ENCODE measurements at places on chromosomes 1 and 21.
A peak's percentile ranks its signal among the peaks of the same experiment; 100 is the strongest.

- DNase-seq = peak; percentile 60
Measured at GRCh38 chr1:178532392-178532791, 19.5 kb downstream of the TEX35 start.

GRCh38 chr1:178493301-178493741, 3.4 kb downstream of the CLEC20A start:
- no peak for DNase-seq

- no peak for DNase-seq
Measured at GRCh38 chr1:248825573-248825908, 174 bp downstream of the SH3BP5L start.

DNA sequence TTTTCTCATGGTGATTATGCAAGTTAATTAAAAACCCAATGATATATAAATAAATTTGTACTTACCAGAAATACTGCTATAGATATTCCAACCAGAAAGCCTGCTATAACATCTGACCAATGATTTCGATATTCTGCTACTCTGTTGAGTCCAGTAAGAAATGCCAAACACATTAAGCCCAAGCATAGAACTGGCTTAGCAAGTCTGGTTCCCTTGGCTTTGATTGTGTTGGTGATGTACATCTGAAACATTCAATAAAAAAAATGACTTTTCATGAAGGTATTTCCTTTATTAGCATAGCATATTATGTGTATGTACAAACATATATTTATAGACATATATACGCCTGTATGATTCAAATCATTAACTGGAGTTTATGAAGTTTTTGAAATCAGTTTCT, 82.8 kb downstream of the PLPPR5 start:
- no peak for DNase-seq

- no peak for DNase-seq
Measured at GRCh38 chr1:20499105-20499504, 8.8 kb downstream of the MUL1 start.

DNA sequence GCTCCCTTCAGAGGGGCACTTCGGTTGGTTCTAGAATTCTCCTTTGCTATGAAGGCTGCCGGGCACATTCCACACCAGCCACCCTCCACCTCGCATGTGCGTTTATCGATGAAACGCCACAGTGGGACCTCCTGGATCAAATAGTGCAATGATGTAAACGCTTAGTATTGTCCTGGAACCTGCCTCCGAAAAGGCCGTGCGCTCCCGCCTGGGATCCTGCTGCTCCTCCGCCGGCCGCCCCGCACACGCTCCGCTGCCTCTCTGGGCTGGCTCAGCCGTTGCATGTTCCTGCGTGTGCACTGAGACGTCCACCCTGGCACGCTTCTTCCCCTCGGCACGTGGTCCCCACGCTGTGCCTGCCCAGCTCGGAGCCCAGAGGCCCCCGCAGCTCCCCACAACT, 4.0 kb upstream of the TNFRSF14 start:
- no peak for DNase-seq

GRCh38 chr1:90835661-90836344, 118.7 kb upstream of the BARHL2 start:
- no peak for DNase-seq

GRCh38 chr1:40901886-40902852, 40.0 kb upstream of the CITED4 start:
- no peak for DNase-seq

- DNase-seq = no peak
Measured at GRCh38 chr1:50422946-50423669, at the start of gene DMRTA2. Gene DMRTA2, minus strand, starts transcription at chr1:50423443. Its CDS starts 1,907 bp downstream, at chr1:50421536.

- no peak for DNase-seq
Measured at GRCh38 chr1:175070818-175071217, 3.2 kb downstream of the TNN start.

GRCh38 chr1:155858800-155859233, 550 bp upstream of the SYT11 start:
- DNase-seq = no peak

GRCh38 chr21:28771790-28772501, 220.7 kb downstream of the LTN1 start:
- no peak for DNase-seq

GRCh38 chr1:205374210-205375078, 17.7 kb upstream of the KLHDC8A start:
- no peak for DNase-seq

GRCh38 chr1:105730701-105731100, 1325.8 kb upstream of the PRMT6 start:
- DNase-seq = no peak

DNA sequence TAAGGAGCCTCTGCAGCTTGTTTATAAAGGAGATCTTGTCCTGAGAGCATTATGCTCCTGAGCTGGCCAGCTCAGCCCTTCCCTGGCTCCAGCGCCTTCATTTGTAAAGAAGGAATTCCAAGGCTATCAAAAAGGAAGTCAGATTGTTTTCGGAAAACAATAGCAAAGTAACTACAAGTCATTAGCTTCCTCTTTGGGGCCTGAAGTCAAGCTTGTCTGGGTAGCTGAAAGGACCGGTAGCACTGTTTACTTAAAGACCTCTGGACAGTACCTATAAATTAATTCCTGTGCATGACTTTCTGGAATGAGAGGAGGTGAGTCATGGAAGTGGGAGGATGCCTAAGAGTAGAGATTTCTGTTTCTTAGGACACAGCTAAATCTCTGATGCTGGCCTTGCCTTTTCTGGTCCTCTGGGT, 20.7 kb upstream of the GJA5 start:
- DNase-seq = no peak

DNA sequence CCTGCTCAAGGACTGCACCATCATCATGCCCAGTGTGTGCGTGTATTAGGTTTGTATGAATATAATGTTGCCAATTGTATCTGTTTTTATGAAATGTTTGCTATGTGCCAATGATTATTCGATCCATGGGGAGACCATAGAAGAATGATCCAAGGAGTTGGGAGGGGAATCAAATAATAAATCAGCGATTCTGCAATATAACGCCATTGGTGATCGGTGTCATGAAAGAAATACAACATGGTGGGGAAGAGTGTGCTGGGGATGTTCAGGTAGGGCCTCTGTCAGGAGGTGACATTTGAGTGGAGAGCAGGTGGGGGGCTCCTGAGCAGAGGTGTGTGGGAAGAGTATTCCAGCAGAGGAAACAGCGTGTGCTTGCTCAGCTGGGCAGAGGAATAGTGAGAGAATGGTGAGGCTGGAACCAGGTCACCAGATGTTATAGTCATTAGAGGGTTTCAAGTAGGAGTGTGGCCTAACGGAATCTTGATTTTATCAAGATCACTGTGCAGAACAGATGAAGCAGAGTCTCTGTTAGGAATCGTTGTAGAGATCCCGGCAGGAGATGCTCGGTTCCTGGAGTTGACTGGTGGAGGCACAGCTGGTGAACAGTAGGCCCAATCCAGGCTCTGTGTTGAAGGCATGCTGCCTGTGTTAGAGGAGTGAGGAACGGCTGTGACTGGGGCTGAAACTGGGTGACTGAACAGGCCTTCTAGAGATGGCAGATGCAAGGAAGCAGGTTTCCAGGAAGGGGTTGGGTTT, 2.9 kb upstream of the ZNF496 start:
- DNase-seq = no peak

DNA sequence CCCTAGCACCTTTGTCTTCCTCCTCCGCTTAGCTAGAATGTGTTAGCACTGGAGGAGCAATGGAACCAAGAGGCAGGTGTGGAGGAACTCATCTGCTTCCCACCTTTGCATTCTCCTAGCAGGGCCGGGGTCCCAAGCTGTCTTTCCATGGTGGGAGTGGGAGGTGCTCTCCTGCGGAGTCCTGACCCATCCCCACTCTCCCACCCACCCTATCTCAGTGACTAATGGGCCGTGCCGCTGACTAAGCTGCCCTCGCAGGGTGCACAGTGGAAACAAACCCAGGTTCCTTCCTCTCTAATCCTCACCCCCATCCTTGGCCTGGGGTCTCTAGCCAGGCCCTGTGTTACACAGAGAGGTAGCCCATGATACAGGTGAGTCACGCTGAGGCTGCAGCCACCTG, 177.5 kb downstream of the HIVEP3 start:
- no peak for DNase-seq

DNA sequence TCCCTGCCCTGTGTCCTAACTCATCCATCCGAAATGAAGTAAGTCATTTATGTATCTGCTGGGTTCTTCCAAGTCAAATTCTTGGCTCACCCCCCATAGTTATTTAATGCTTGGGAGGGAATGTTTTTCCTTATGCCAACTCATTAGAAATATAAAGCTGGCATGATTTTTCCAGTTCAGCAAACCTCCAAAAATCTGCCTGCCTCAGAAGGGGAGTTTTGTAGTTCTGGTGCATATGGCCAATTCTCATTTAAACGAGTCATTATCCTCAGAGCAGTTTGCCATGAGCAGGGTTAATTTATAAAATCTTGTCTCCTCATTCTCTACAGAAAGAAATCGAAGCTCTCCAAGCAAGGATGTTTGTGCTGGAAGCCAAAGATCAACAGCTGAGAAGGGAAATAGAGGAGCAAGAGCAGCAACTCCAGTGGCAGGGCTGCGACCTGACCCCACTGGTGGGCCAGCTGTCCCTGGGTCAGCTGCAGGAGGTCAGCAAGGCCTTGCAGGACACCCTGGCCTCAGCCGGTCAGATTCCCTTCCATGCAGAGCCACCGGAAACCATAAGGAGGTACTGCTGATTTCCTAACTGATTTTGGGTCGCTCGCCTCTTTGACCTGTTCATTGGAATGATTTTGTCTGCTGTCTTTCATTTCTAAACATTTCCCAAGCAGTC, 144.1 kb downstream of the DISC1 start:
- no peak for DNase-seq

DNA sequence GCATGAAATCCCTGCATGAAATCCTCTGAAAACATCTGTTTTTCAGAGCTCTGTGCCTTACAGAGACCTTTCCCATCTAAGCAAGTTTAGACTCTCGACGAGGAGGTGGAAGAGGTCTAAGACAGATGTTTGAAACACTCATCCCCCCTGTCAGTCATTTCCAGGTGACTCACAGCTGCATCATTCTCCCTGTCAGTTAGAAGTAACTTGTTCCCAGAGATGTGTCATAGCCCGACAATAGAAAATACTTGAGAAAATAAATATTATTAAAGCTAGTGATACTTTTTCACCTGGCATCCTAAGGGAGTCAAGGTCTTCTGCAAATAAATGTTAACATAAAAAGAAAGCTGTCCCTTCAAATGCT, 41.6 kb upstream of the SEC16B start:
- DNase-seq = no peak

DNA sequence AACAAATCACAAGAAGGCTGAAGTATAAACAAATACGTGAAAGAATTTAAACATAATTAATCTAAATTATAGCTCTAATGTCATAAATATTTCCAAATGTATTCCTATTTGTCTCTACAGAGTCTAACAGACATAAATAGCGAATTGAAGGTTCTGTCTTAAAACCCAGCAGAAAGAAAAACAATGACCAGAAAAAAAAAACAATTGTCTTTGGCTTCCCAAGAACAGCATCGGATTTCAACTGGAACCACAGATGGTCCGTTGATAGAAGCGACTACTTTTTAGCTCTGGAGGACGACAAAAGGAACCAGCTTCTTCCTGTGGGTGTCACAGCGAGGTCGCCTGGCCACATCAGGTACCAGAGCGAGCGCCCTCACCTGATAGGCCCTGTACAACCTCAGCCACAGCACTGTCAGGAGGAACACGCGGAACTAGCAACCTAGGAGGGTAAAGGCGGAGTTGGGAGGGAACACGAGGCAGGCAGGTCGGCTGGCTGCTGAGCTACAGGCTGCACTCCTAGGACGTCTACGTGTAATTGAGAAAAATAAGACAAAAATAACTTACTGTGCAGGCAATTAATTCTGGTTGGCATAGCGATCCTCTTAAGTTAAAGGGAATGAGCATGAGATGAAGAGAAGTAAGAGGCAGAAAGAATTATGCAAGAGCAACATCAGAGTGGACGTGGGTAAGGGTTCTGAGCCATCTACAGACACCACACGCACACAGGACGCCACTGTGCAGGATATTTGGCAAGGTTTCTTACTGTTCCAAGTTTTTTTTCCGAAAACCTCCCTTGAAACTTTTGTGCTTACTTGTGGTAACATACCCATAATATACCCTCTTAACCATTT, 16.7 kb upstream of the PRDM15 start:
- DNase-seq = peak; percentile 17

GRCh38 chr21:36039861-36040260, 20.5 kb downstream of the SETD4 start:
- DNase-seq = no peak

DNA sequence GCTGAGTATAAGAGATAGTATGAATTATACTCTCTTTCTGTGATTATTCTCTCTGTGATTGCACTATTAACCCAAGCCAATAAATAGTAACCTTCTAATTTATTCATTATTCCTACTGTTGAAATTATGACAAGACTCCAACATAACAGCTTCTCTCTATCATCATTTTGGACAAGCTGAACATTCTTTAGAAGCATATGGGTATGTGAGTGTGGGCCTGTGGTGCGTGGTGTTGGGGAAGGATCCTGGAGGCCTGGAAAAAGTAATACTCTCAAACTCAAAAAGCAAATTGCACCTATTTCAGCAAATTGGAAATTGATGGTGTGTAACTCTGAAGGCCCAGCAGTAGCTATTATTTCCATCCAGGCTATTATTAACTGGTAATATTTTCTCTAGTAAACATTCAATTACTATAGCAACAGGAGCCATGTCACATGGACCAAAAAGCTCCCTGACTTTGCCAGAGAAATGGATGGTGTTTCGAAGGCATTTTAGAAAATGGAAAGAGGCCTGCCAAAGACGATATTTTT, 502.8 kb downstream of the LTN1 start:
- no peak for DNase-seq

- no peak for DNase-seq
Measured at GRCh38 chr1:228015276-228016180, 8.7 kb downstream of the WNT3A start.

- no peak for DNase-seq
Measured at GRCh38 chr1:166172106-166172505, 5.3 kb upstream of the FAM78B start.

DNA sequence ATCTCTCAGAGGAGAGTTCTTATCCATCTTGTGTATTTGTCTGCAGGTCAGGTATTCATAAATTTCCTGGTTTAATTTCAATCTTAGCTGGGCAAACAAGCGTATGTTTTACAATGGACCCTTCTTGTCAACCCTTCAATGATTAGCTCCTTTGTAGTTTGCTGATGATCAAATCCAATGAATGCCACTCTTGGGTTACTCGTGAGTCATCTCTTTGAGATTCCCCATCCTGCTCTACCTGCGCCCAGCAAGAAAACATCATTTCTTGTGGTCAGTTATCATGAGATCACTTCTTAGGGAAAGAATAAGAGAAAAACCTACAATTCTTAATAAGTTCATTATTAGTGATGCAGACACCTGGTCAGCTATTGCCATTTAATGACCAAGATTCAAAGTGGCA, 572.3 kb upstream of the PKN2 start:
- no peak for DNase-seq

GRCh38 chr1:154155251-154155650, 378 bp upstream of the NUP210L start:
- DNase-seq = no peak
